Stimulated activated CD8-positive, alpha-beta memory T cell treated with anti-CD3 and anti-CD28 coated beads, Interleukin-15, amount 100 ng/mL, for 48 hours (primary cell): ENCODE measurements at places on chromosomes 12 and 14.

DNA sequence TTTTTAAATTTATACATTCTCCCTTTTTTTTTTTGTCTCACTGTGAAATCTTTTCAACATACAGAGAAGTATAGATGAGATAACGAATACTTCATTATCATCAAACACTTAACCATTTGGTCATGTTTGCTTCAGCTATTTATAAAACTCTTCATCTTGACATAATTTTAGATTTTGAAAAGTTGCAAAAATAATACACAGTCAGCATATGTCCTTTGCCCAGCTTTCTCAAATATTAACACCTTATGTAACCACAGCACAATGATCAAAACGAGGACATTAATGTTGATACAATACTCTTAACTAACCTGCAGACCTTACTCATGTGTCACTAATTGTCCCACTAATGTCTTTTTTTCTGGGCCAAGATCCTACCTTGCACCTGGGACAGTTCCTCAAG lies 36.0 kb downstream of the DACT1 start:
- no peak for DNase-seq

DNA sequence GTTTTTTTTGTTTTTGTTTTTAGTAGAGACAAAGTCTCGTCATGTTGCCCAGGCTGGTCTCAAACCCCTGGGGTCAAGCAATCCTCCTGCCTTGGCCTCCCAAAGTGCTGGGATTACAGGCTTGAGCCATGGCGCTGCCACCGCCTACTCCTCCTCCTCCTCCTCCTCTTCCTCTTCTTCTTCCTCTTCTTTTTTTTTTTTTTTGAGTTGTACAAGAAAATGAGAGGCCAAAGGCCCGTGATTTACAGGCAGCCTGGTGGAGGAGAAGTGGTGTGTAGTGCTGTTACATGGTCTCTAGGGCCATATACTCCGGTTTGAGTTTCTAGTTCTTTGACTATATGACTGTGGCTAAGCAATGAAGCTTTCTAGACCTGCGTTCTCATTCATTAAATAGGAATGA lies 29.6 kb upstream of the SPPL3 start:
- DNase-seq, result no peak

GRCh38 chr12:58503731-58504130 lies 416.6 kb downstream of the LRIG3 start:
- no peak for DNase-seq

GRCh38 chr12:12874029-12874428 lies 17.3 kb upstream of the GPRC5A start:
- no peak for DNase-seq

- no peak for DNase-seq
Measured at GRCh38 chr12:24945039-24945438, 3.9 kb downstream of the BCAT1 start.

GRCh38 chr14:30525833-30526232 lies 33.1 kb upstream of the G2E3 start:
- DNase-seq, result no peak

DNA sequence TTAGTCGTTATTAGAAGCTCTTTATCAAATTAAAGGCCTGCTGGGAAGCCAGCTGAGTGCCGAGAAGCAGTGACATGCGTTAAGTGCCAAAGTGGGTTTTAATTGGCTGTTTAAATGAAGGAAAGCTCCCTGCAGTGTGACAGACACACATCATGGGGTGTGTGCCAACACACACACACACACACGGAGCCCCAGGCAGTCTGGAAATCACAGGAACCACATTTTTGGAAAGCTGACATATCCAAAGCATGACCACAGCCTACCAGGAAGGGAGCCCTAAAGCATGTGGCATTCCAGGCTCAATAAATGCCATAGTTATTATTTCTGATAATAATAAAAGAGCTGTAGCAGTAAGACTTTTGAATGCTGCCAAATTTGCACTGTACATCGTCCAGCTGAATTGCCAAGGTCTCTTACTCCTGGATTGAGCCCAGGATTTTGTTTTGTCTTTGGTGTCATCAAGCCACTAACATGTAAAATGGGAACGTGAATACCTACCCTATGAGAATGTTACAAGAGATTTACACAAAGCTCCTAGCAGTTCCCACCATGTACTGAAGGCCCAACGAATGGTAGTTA lies 135.1 kb downstream of the TMEM30B start:
- DNase-seq, result no peak

GRCh38 chr14:62691647-62692489 lies 353.4 kb downstream of the KCNH5 start:
- no peak for DNase-seq

DNA sequence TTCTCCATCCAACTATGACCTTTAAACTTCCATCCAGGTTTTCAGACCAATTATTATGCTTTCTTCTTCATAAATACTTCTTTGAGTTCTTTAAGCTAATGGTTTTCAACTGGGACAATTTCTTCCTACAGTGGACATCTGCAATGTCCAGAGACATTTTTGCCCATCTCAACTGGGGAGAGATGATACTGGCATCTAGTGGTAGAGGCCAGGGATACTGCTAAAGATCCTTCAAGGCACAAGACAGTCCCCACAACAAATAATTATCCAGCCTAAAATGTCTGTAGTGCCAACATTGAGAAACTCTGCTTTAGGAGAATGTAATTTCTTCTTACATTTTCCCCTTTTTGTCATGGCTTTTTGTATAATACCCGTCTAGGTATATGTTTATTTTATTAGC lies 10.6 kb downstream of the TRHDE start:
- no peak for DNase-seq

DNA sequence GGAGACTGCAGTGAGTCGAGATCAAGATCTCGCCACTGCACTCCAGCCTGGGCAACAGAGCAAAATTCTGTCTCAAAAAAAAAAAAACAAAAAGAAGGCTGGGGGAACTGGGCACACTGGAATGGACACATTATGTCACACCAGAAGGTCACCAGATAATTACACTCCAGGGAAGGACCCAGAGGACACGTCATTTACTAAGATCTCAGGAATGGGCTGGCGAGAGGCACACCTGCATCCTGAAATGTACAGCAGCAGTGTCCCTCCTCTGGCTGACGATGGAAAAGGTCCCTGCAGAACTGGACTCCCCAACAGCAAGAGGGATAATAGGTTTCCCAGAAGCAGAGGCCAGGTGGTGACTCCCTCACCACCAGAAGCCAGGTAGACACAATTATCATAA lies 243.5 kb downstream of the BCL11B start:
- DNase-seq, result no peak

DNA sequence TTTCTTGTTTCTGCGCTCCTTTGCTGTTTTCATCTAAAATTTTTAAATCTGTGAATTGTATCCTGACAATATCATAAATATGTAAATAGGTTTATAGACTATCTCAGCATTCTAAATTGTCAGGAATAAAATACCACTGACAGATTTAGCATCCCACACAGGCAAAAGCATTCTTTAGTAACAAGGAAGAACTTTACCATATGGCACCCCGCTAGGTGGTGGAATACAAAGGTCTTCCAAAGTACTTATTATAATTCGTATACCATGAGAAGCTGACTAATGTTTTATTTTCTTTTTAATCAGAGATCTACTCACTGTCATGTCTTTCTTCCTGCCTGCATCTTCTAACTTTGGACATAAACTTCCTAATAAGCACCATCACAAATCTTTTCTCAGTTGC lies 328.8 kb upstream of the NOVA1 start:
- no peak for DNase-seq

DNA sequence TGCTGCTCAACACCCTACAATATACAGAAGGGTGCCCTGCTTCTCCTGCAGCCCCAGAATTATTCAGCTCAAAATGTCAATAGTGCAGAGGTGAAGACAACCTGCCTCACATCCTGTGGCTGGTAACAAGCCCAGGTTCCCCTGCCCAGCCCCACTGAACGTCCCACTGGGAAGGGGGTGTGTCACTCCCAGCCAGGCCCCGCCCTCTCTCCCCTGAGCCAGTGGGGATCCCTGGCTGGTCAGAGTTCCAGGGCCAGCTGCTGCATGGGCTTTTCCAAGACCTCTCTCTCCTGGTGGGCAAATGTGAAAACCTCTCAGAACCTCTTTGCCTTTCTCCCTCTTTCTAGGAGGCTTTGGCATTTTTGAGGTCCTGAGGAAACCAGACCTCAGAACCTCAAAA lies 13.7 kb upstream of the LHX5 start:
- no peak for DNase-seq

- no peak for DNase-seq
Measured at GRCh38 chr12:574475-575128, 88.6 kb downstream of the NINJ2 start.

DNA sequence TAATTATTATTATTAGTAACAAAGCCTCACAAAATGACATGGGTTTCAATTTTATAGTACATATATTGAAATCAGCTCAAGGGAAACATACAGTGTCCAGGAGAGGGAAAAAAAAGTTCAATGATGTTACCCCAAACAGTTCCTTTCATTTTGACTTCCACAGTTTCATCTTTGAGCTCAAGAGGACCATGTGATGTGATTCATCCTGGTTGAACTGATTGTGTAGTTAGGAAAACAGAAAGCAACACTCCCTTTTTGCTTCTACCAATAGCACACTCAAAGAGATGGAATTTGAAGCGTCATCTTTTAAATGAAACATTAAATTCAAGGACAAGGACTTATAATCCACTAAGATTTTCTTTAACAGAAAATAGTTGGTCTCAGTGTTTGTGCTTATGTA lies 461.0 kb downstream of the FOXG1 start:
- no peak for DNase-seq

GRCh38 chr14:89855961-89856656 lies 98.4 kb downstream of the EFCAB11 start:
- no peak for DNase-seq

DNA sequence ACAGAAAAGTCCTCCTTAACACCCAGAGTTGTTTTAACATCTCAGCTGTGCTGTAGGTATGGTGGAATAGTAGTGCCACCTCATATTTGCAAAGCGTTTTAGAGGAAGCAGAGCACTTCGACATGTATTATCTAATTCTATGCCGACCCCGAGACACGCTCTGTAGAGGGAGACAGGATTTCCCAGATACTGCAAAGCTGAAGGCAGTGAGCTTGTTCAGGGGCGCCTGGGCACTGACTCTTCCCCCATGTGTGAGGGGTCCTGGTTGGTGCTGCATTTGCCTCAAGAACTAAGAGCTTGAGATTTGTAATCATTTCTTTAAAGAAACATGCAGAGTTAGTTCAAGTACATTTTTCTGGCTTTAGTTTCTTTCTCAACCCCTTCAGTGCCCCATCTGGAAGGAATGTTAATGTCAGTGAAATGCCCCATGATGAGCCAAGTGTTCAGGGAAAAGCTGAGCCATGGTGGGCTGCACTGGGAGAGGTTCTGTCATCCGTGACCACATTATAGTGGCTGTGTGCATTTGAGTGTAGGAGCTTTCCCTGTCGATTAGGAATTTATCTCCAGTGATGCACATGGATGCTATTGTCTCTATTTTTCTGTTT lies 66.3 kb downstream of the MBIP start:
- no peak for DNase-seq

DNA sequence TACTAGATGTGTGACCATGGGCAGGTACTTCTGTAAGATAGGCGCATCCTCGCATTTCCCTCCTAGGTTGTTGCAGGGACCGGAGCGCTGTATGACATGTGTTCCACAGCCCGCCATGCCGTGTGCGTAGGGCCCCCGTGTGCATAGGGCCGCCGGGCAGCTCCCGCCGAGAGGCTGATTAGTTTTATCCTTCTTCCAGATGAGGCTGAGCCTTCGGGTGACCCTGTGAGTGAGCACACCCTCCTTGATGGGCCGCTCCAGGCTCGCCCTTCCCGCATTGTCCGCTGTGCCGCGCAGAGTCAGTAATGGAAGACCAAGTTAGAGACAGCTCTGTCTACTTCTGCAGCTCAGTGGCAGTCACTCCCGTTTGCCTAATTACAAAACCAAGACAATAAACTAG lies 72.9 kb upstream of the DYNC1H1 start:
- no peak for DNase-seq

GRCh38 chr12:70068743-70069142 lies 174.5 kb upstream of the CNOT2 start:
- DNase-seq, result no peak

DNA sequence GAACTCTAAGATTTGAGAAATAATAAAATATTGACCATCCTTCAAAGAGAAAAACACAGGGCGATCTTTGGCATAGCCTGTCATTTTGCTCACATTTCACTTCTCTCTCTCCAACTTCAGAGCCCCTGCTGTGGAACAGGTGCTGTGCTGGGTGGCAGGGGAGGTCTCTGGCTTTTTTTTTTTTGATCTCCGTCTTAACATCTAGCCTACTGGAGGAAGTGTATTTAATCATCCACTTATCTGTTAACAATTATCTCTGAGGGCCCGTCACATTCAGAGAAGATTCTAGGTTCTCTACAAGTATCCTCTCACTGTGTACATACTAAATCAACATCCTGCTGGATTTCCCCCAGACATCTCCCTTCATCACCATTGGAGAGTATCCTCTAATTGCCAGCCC lies 34.1 kb downstream of the CHST11 start:
- no peak for DNase-seq

DNA sequence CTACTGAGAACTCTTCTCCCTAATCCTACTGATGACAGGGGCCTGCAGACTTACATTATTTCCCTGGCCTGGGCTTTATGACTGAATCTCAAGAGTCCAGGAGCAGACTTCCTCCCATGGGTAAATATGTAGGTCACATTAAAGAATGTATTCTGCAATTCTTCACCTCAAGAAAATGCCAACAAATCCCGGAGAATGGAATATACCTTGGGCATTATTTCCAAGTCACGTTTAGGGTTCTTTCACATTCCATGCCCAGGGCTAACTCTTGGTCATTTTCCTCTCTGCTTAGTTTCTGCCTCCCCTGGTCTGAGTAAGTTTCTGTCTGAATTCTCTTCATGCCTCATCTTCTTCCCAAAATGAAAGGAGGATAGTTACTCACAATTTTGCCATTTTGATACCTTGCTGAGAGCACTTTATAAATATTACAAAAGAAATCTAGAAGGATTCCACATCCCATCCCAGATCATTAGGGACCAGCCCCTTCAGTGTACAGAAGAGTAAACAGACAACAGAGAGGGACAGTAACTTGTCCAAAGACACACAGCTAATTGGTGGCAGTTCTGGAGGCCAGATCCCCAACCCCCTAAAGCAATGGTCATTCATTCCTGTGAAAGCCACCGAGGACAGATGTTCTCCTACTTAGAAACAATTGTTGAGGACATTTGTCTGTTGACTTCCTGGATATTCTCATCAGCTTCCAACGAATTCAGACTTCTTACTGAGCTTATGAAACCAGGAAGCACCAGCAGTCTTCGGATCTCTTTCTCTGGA lies 605 bp downstream of the PAH start:
- no peak for DNase-seq

DNA sequence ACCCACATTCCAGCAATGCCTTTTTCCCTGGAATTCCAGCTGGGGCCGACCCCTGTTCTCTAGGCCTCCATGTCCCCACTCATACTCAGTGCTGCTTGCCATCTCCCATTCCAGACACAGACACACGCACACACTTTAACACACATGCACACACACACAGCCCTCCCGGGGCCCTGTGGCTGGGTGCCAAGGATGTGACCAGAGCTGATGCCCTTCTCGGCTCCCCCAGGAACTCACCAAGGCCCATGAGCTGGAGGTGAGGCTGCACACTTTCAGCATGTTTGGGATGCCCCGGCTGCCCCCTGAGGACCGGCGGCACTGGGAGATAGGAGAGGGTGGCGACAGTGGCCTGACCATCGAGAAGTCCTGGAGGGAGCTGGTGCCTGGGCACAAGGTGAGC lies 4.3 kb downstream of the PLEKHG6 start:
- DNase-seq, result no peak

- no peak for DNase-seq
Measured at GRCh38 chr14:79093531-79093930, 923.4 kb downstream of the NRXN3 start.

- no peak for DNase-seq
Measured at GRCh38 chr12:81303935-81304334, 226.1 kb downstream of the ACSS3 start.

- DNase-seq, result no peak
Measured at GRCh38 chr14:53493320-53493719, 340.2 kb upstream of the DDHD1 start.
